ENCODE measurements at places on chromosomes 2 and 18.

GRCh38 chr2:241315879-241316631, at the start of gene SEPTIN2:
SEPTIN2 (plus strand) TSS chr2:241315925; CDS start chr2:241324233, 8,308 bp downstream.
- peak; percentile 92 for DNase-seq

DNA sequence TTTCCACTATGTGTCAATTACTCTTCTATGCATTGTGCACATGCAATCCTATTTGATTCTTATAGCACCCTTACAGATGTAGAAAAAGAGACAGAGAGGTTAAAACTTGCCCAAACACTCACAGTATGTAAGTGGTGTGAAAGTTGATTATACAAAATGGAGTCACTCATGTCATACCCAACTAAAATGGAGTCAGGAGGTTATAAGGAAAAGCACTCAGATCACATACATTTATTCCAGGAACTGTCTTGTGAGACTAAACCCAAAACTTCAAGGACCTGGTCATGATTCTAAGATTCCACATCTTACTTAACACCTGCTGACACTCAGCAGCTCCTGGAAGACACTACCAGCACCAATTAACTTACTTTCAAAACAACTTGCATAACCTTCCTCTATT, 802.6 kb downstream of the MBD2 start:
- DNase-seq, result no peak

- no peak for DNase-seq
Observed at GRCh38 chr2:239595726-239596125, 194.9 kb upstream of the HDAC4 start.

DNA sequence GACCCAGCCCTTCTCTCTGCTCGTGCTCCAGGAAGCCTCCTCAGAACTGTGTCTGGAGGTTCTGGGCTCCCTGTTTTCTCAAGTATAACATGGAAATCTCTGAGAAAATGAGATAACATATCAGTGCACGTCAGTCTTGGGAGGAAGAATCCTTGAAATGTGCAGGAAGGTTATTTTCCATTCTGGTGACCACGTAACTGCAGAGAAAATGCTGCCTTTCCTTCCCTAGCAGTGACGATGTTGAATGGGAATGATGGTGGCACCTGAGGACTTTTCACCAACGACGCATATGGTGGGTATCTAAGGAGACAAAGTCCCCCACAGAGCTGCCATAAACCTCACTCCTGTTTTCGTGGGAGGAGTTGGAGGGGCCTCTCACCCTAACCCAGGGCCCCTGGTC, 272.1 kb upstream of the SIX2 start:
- no peak for DNase-seq

GRCh38 chr2:134985061-134985460, 62.2 kb downstream of the MAP3K19 start:
- no peak for DNase-seq

- DNase-seq, result no peak
Observed at GRCh38 chr2:201450954-201451291, 335 bp downstream of the TRAK2 start.

DNA sequence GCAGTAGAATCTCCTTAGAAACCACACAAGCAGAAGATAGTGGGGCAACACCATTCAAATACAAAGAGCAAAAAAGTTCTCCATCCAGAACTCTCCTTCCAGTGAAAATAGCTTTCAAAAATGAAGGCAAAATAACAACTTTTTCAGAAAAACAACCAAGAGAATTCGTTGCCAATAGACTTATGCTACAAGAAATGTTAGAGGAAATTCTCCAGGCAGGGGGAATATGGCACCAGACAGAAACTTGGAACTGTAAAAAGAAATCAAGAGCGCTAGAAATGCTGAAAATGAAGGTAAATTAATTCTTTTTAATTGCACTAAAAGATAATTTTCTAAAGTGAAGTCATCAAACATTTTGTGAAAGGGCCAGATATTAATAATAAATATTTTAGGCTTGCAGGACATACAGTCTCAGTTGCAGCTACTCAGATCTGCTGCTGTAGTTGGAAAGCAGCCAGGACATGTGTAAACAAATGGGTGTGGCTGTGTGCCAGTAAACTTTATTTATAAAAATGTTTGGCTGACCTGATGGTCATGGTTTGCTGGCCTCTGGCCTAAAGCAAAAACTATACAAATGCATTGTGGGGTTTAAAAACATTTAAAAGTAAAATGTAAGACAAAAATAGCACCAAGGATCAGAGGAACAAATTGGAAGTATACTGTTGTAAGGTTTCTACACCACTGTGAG, 73.7 kb upstream of the TGFA start:
- DNase-seq, result peak; percentile 49

DNA sequence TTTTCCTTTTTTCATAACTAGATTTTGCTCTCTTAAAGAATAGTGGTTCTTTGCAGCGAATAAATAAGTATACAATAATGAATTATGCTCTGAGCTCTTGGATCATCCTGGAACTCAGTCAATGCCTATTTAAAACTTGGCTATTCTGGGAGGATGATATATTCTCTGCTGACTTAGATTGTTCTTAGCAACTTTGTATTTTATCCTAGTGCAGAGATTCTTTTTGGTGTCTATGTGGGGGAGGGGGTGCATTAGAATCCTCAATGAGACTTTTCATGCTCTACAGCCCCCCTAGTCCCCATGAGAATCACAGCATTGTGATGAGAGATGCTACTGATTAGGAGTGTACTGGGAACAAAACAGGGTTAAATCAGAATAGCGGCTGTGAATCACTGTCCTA, 8.8 kb upstream of the FAM98A start:
- DNase-seq, result no peak

- no peak for DNase-seq
Observed at GRCh38 chr2:37387148-37387835, 42.9 kb downstream of the QPCT start.

DNA sequence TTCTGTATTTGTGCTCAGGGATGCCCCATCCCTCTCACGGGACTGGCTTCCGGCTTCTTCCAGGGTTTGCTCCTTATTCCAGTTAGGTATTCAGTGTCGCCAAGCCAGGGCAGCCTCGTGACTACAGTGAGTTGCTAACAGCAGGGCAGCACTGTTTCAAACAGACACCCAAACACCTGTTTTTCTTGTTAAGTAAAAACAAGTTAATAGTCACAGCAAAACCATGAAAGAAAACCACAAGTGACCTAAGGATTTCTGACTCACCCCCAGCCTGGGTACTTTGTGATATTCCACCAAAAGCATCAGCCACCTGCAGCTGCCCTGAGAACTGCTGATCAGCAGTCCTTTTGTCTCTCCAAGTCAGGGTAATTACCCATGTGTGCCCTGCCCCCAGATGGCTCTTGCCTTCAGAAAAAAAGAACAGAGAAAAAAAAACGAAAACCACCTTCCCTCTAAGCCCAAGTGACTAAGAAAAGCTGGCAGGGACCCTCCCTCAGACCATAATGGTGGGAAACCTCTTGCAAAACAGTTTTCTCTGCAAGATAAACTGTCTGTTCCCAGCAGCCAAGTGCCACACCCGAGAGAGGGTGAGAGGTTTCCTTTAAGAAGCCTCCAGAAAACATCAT, 178.2 kb downstream of the ANAPC1 start:
- DNase-seq, result no peak

DNA sequence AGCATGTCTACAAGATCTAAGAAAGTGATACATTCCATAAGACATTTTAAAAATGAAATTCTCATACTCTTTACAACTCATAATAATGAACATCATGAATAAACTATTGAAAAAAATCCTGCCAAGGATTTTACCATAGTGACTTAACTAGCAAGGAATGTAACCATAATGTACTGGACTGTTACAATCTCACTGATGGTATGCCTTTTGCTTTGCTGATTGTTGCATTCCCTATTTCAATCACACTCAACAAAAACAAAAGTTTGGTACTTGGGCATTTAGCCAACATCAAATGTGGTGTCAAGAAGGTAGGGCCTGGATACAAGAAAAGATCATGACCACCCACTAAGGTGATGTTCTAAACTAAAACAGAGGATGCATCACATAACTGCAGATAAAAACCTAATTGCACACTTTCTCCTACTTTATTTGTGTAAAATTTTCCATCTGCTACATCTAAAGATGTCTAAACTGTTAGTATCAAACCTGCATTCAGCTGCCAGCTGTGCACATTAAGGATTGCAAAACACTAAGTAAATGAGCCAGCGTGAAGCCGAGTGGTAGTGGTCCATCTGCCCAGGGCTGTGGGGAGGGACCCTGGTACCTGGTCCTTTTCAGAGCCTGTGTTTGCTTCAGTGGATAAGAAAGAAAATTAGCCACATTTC, 564.4 kb downstream of the ZEB2 start:
- DNase-seq, result no peak

DNA sequence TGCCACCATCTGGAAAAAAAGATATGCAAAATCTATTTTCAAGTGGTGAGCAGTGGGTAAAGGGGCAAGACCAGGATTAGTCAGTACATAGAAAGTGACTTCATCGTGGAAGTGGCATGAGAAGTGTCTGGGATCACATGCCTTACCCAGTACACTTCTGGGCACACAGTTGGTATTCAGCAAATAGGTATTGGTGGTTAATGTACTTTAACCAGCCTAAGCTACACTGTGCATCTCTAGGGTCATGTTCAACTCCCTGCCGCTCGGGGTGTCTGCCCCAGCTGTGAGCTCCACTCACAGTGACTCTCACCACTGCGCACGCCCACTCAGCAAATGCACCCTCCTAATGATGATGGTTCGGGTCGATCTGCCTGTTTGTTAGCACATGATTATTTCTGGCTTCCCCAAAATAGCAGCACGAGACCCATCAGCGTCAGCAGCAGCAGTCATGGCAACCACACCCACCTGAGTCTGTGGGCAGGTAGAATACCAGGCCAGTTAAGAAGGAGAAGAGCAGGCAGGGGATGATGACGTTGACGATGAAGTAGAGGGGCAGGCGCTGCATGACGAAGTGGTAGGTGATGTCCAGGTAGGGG, 11.1 kb downstream of the CHRNA1 start:
- no peak for DNase-seq
